ENCODE measurements at places on chromosomes 3 and 15.

- no peak for DNase-seq
These were observed 165.3 kb upstream of the TBL1XR1 start for GRCh38 chr3:177362626-177363025.

- DNase-seq = no peak
These were observed 325.9 kb downstream of the MECOM start for GRCh38 chr3:169337500-169338078.

DNA sequence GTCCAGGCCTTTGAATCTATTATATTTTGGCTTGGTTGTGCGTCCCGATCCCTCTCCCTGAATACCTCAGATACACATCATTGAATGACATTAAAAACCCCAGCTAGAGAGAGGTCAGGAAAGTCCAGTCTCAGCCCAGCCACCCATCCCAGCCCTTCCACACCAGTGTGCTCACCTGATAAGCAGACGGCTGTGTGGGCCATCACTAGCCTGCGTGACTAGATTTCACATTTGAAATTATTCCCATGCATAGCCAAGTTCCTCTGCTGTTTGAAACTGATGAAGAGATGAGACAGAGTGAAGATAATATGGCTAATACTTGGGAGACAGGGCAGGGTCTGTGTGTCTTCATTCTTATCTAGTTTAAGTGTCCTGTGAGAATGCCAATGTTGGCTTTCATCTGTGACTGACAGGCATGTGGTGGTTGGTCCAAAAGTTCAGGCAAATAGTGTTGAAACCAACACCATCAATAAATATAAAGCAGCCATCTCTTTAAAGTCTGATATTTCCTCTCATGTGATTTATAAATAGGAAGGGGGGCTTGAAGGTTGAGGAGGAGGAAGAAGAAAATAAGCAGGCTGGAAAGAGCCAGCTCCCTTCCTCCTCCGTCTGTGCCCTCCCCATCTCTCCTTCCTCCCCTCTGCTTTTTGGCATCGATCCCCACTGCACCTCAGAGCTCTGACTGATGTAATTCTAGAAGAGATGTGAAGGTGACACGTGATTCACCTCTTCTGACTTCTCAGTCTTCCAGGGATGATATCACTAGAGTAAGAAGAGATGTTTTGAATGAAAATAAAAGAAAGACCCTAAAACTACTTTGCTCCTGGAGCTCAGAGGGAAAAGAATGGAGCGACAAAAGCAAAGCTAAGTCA, 5.1 kb downstream of the FAM43A start:
- DNase-seq = no peak

GRCh38 chr3:47515864-47516319, 2.4 kb upstream of the ELP6 start:
- DNase-seq = no peak

DNA sequence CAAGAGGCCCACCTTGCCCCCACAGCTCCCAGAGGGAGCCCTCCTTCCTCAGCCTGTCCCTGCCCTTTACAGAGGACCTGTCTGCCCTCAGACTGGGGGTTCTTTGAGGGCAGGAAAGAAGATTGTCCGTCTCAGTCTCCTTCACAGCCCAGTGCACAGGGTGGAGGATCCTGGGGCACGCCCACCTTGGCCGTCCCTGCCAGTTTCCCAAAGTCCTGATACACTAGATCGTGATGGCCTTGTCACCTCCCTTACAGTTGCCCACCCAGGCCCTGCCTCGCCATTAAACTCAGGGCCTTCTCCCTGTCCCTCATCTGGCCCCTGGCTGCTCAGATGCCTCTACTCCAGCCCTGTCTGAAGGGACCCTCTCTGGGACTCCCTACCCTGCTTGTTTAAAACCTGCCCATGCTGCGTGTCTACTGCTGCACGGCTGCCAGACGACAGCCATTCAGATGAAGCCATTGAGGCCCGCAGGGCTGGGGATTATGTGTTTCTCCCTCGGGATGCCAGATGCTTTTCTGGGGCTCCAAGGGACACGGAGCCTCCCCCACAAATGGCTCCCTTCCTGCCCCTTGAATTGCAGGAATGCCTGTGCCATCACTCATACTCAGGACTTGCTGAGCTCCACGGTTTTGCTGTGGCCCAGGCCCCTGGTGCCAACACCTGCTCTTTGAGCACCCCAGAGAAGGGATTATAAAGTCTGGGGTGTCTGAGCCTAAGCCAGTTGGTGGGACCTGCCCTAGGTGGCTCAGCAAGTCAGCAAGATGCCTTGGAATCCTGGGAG, 27.8 kb downstream of the ACSBG1 start:
- no peak for DNase-seq

GRCh38 chr3:34000301-34000700, 201.9 kb downstream of the PDCD6IP start:
- DNase-seq = no peak

DNA sequence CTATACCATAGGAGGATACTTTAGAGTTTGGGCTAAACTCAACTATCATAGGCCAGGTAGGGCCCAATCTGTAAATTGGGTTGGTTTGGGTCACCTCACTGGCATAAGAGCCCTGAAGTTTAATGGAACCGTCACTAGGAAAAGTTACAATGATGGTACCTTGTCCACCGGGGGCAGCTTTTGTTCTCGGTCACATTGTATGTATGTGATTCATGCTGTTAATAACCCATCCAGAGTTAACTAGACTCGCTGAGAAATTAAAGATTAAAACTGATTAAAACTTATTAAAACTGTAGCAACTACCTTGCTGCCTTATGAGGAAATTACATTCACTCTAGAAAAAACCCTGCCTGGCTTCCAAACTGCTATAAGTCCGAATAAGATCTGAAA, 145.0 kb upstream of the TMCO5A start:
- DNase-seq = no peak

DNA sequence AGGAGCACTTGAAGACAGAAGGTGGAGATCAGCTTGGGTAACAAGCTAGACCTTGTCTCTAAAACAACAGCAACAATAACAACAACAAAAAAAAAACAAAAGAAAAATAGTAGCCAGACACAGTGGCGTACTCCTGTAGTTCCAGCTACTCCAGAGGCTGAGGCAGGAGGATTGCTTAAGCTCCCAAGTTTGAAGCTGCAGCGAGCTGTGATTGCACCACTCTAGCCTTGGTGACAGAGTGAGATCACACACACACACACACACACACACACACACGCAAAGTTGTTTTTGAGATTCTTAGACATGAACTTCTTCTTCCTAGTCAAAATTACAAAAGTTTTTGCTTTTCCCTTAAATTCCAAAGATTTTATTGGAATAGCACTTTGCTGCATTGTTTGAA, 93.0 kb upstream of the IGSF10 start:
- peak; percentile 72 for DNase-seq

DNA sequence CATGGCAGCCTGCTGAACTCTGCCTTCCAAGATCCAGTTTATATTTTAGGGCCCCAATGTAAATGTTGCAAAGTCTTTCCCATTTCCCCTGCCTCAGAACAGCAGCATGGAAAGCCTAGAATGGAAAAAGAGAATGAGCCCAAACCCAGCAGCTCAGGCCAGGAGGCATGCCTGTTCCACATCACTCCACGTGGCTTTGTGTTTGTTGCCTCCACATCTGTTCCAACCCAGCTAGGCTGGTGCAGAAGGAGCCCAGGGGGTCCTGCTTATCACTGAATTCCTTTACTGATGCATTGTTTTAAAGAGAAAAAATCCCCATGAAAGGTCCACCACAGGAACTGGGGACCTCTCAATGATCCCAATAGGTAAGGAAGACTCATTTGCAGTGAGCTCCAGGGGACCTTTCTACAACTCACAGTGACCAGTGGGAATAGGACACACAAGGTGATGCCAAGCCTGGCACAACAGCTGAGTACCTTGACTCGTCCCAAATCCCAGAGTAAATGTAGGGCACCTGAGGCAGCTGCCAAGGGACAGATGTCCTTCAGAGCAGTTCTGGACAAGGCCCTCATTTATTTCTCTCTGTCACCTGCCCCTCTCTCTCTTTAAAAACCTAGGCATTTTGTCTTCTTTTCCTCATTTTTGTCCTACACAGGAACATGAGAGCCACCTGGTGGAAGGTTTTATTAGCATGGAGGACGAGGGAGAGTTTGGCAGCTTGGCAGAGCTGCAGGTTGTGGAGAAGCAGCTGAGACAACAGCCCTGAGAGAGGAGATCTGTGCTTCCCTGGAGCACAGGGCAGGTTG, 41.7 kb upstream of the ADAMTS17 start:
- peak; percentile 29 for DNase-seq

DNA sequence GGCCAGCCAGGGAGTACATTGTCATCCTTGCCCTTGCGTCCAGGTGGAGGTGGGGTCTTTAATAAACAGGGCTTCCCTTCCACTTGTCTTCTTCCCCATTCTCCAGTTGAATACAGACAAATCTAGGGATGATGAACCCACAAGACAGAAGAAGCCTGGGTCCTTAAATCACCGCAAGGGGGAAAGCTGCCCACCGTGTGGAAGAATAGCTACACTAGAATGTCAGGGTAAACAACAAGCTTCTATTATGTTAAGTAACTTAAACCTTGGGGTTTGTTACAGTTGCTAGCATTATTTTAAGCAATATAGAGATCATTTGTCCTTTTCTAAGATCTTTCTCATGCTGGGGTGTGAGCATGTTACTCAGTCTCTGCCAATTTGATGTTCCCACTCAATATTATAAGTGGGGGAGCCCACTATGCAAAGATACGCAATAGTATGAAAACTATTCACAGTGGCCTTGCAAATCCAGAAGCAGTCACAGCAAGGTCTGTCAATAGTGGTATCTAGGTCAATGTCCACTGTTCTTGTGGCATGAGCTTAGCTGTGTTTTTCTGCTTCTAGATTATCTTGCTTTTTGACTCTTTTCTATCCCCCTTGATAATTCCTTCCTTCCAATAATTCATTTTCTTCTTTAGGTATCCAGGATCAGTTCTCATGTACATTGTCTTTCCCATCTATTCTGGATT, 12.0 kb upstream of the PCCB start:
- DNase-seq = no peak

DNA sequence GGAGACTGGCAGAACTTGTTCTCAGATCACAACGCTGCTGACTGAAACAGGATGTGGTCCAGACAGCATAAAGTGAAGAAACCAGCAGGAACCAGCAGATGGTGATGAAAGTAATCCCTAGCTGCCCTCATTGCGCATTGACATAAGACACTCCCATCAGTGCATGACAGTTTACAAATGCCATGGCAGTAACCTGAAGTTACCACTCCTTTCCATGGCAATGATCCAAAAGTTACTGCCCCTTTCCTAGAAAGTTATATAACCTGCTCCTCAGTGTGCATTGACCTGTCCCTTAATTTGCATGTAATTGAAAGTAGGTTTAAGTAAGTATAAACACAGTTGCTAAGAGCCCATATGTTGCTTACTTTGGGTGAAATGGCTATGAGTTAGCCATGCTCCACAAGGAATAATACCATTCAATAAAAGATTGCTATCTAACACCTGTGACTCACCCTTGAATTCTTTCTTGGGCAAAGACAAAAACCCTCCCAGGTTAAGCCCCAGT, 149.1 kb upstream of the CD96 start:
- DNase-seq = no peak

DNA sequence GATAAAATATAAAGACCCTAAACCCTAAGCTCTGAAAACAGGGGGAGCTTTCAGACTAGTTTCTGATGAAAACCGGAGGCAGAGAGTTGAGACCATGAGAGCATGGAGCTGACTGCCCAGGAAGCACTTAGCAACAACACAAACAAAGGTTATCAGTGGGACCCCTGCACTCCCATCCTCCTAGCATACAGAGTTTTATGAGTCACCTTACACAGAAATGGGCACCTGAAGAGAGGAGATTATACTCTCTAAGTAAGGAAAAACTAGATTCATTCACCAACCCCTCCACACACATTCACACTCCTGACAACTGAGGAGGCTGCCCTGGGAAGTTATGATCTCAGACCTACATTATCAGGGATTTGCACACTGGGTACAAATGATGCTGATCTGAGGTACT, 261.7 kb downstream of the ULK4 start:
- DNase-seq = no peak

DNA sequence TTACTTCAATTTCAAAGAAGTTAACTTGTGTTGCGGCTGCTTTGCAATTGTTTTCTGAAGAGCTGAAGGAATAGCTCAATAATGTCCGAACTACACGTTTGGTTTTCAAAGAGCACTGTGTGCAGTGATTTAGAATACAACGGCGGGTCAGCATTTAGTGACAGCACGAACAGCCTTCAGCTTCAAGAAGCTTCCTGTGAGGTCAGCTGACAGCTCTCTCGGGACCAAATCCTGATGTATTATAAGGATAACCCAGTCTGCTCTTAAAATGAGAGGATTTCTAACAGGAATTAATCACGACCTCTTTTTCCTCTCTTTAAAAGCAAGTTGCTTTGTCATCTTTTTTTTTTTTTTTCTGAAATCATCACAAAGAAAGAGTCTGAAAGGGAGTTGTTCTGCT, 97.9 kb upstream of the UNC13C start:
- no peak for DNase-seq

- no peak for DNase-seq
These were observed 103.4 kb downstream of the GLDN start for GRCh38 chr15:51444807-51445206.

GRCh38 chr15:80405970-80406369, 1.8 kb downstream of the ARNT2 start:
- no peak for DNase-seq

- DNase-seq = no peak
These were observed 192.2 kb downstream of the SUCLG2 start for GRCh38 chr3:67462187-67462586.

GRCh38 chr15:80500021-80500420, 95.8 kb downstream of the ARNT2 start:
- DNase-seq = no peak

- DNase-seq = no peak
These were observed 62.6 kb downstream of the AKAP13 start for GRCh38 chr15:85443046-85443445.

GRCh38 chr15:64747578-64747977, 27.8 kb downstream of the RBPMS2 start:
- no peak for DNase-seq

DNA sequence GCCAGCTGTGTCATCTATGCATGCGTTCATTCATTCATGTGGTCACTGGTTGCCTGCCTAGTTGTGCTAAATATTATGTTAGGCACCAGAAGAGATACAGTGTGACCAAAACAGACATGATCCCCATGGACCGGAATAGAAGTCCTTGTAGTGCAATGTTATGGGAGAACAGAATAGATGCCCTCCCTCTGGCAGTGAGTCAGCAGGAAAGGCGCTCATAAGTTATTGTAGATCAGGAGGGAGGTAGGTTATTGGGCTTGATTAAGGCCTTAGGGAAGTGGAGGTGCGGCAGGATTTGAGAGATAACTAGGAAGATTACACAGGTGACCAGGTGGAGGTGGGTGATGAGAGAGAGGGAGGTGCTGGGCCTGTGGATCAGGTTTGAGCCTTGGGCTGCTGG, 5.2 kb downstream of the MCTP2 start:
- no peak for DNase-seq

GRCh38 chr3:61724183-61724582, 162.8 kb downstream of the PTPRG start:
- no peak for DNase-seq

DNA sequence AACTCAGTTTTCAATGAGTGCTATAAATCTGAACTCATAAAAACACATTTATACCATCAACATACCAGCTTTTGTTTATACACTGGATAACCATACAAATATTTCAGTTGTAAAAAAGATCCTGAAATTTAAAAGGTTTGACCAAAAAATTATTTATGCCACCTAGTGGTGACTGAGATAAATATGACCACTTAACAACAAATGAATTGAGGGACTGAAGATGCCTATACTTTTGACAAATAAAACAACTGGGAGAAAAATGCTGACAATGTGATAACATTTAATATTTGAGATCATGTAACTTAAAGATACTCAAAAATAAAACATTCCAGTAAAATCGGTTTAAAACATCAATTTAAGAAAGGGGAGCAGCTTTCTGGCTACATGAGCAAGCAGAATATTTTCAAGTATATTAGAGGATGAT, 30.4 kb downstream of the ATG3 start:
- no peak for DNase-seq

- DNase-seq = no peak
These were observed 69.4 kb downstream of the BFSP2 start for GRCh38 chr3:133469140-133469731.

All from ovary (tissue), 10 donors.